ENCODE measurements at places on chromosomes 3 and 15.

GRCh38 chr3:126713199-126713598, 9.2 kb downstream of the CHCHD6 start:
- DNase-seq, result no peak

- no peak for DNase-seq
These were observed 214.9 kb downstream of the CBLB start for GRCh38 chr3:105653868-105654267.

- DNase-seq, result no peak
These were observed 38.6 kb downstream of the FBXL2 start for GRCh38 chr3:33315826-33316225.

DNA sequence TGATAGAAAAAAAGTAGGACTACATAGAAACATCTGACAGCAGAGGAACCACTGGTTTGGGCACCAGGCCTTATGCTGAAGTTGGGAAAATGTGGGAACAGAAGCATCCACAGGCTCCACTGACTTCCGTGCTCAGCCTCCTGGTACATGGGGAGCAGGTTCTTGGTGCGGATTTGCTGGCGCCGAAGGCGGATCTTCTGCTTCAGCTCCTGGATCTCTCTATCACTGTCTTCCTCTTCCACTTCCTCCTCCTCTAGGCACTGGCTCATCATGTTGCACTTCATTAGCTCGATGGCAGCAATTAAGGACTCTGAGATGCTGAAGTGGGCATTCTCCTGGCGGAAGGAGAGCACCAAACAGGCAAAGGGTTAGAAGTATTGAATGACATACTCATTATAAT, 42.5 kb downstream of the RUBCN start:
- no peak for DNase-seq

- no peak for DNase-seq
These were observed 498 bp downstream of the PDE12 start for GRCh38 chr3:57556459-57557084.

DNA sequence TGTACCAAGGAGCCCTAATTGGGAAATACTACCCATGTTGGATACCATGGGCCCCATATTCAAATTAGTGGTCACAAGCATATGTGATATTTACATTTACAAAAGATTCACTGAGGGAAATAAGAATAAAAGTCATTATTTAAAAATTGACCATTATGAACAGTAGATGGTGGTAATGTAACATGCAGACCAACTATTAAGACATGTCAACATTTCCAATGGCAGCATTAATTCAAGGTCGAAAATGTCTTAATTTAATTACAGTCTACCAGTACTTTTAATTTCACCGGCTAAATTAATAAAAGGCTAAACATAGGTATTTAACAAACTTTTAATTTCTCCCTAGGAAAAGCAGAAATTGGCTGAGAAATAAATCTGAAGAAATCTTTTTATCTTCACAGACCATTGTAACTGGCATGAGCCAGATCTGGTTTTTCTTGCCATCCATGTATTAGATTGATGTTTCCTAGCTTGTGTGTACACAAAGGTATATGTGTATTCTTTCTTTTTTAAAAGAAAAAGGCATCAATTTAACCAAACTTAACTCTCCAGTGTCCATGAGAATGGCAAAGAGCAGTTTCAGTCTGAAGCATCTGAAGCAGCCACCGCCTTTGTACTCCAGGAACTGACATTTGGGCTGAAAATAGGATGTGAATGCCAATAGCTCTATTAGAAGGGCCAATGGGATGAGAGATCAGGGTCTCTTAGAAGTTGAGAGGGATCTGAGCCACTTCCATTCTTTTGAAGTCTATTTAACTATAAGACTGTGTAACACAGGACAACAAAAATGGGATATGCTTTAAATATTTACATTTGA, 26.6 kb downstream of the NEK11 start:
- DNase-seq, result no peak

- no peak for DNase-seq
These were observed 42.8 kb upstream of the TEX9 start for GRCh38 chr15:56322444-56322843.

- no peak for DNase-seq
These were observed 7.8 kb upstream of the VGLL4 start for GRCh38 chr3:11651477-11651876.

DNA sequence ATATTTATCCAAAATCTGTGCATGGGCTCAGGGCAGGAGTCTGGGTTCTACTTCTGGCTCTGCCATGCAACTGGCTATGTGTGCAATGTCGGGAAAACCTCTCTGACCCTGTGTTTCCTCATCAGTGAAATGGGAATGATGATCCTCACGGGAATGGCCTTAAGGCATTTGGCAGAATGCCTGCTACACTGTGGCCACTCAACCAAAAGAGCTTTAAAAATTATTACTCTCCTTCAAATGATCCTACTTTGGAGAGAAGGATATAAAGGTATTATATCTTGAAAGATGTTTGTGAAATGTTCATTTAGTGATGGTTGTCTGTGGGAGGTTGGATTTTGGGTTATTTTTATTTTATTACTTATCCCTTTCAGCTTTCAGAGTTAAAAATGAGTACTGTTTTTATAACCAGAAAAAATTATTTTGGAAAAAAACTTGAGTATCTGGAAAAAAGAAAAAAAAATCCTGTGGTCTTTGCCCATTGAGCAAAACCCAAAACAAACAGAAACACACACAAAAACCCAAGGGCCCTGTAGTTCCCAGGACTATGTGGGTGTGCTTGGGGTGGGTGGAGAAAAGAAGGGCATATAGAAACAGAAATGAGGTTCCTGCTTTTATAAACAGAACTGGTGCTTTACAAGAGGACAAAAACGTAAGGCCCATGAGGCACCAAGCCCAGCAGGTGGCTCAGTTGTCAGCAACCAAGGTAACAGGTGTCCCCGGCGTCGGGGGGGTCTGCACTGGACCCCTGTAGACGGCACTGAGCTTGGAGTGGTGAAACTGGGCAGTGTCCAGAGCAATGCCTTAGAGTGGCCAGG, 22.0 kb downstream of the RGMA start:
- DNase-seq, result no peak

GRCh38 chr15:39920510-39921273, 626 bp upstream of the GPR176 start:
- peak; percentile 64 for DNase-seq

DNA sequence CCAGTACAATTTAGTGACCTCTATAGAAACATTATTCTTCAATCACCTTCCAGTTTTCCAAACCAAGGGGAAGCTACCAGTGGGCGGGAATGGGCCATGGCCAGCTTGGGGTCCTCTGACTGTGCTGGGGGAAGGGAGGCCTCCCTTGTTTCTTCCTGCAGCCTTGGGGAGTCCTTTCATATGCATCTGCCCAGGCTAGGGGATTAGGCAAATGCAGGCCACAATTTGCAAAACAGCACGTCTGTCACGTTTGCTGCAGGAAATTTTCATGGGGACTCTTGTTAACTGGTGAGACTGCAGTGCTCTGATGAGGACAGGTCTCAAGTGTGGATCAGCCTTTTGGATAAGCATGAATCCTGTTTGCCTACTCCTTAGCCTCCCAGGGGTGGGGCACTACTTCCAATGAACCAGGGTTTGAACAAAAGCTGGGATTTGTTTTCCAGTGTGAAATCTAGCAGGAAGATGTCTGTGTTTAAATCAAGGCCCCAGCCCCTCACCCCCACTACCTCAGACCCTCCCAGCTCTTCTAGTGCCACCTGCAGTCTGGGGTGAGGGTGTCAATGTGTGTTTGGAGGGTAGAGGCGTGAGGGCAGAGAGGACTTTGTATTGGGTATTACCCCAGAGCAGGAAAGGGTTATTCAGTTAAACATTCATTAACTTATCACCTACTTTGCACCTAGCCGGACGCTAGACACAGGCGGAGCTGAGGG, 219.9 kb downstream of the OPA1 start:
- DNase-seq, result no peak

DNA sequence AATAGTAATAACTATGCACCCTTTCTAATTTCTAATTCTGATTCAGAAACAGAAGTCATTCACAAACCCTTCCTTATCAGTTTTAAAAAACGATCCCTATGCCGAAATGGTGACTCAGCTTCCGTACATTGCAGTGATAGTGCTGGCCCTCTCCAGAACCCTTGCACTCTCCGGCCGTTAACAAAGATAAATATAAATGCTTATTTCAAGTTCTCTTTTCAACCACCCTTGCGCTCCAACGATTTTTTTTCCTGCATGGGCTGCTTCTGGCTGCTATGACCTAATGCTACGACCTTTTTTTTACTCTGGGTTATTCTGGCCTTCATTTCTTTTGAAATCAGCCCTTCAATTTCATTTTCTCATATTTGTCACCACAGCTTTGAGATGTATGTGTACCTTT, 646.2 kb downstream of the NTRK3 start:
- no peak for DNase-seq

DNA sequence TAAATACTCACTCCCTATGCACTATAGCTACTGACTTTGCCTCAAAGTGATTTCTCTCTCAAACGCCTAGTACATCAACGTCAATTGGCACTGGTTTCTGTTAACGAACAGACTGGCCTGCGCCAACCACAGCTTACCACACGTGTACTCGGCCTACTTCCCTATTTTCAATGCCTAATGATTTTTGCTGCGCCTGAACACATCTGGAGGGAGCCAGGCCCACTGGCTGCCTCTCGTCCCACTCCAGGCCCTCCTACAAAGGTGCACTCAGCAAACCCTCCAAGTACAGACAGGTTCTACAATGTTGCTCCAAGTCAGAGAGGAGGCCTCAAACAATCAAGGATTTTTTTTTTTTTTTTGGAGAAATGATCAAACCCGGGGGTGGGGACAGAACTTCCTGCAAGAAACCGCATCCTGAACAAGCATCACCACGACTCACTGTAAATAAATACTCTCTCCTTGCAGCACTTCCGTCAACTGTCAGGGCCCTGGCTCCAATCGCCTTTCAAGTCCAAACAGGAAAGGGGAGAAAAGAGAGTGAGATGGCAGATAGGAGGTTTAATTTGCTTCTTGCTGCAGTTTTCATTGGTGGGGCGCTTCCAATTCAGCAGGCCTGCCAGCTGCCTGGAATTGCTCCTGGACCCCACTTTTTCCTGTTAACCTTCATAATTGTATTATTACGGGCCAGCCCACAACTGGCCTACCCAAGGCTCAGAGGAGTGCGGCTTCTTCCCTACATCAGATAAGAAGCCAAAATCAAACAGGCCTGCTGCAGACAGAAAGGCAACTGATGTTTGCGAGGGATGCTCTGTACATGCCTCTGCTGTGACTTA, 139.3 kb downstream of the FOXP1 start:
- no peak for DNase-seq

DNA sequence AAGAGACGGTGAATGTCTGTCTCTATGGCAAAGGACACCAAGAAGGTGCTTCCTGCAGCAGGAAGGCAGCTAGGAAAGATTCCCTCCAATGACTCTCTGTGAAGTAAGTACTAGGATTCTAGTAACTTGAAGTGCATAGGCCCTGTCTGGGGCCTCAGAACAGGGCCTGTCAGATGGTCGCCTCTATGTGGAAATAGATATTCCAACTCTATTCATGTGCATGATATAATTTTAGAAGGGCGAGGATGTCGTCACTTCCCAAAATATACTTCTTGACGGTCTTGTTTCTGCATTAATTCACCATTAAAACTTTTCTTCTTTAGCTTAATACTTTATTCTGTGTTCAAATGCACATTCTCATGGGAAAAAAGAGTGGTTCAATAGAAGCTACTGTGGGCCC, 167.0 kb downstream of the TLE3 start:
- DNase-seq, result no peak

- no peak for DNase-seq
These were observed 109.6 kb upstream of the CTDSPL start for GRCh38 chr3:37751967-37752648.

- DNase-seq, result no peak
These were observed 241.0 kb upstream of the NR2F2 start for GRCh38 chr15:96089405-96090058.

DNA sequence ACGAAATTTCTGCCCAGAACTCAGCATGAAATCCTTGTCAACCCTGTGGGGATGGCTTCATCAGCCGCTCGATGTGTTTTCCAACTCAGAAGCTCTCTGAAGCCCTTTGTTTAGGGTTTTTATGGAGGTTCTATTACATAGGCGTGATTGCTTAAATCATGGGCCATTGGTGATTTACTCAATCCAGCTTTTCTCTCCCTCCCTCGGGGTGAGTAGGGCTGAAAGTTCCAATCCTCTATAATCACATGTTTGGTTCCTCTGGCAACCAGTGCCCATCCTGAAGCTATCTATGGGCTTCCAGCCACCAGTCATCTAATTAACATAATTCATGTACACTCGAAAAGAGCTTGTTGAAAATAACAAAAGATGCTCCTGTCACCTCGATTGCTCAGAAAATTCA, 51.6 kb downstream of the GATM start:
- no peak for DNase-seq

DNA sequence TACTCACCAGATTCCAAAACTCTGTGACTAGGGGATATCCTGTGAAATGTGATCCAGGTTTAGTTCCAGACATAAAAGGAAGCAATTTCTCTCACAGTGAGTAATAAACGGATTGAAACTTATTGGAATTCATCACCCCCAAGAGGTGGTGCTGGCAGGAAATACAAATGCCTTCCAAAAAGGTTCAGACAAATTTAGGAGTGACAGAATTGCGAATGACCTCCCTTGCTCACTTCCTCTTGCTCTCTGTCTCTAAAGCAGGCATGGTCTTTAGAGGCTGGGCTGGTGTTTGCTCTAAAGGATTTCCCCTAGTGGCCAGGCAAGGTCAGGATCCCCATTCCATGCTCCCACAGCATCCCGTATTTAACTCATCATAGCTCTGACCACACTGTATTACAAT, 449.4 kb upstream of the PPP2R3A start:
- no peak for DNase-seq

GRCh38 chr3:31839144-31839917, 141.7 kb downstream of the OSBPL10 start:
- DNase-seq, result no peak

DNA sequence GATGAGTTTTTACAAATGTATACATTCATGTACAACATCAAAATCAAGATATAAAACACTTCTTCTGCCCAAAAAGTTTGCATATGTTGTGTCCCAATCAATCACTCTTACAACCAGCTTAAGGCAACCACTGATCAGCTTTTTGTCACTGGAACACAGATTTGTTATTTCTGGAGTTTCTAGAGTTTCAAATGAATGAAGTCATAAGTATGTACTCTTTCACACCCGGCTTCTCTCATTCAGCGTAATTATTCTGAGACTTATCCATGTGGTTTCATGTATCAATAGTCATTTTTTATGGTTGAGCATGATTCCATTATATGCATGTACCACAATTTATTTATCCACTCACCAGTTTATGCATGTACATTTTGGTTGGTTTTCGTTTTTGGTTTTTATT, 53.0 kb upstream of the CORO2B start:
- no peak for DNase-seq

DNA sequence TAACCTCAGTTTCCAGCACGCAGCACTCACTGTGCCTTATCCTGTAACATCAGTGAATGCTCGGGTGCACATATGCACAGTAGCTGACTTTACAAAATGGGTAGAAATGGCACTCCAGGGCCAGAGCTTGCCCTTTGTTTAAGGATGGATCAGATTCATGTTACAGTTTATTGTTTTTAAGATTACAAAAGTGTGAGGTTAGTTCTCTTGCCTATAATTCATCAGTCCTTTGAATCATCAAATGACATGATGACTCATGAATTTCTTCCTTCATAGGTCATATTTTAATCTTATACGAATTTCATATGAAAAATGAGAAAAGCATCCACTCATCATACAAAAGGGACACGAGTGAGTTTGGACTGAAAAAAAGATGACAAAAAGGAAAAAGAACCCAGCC, 545.3 kb downstream of the GBE1 start:
- DNase-seq, result no peak

- no peak for DNase-seq
These were observed 436.3 kb downstream of the ZNF385D start for GRCh38 chr3:21314688-21315087.
